ENCODE measurements at places on chromosomes 2 and 18.

DNA sequence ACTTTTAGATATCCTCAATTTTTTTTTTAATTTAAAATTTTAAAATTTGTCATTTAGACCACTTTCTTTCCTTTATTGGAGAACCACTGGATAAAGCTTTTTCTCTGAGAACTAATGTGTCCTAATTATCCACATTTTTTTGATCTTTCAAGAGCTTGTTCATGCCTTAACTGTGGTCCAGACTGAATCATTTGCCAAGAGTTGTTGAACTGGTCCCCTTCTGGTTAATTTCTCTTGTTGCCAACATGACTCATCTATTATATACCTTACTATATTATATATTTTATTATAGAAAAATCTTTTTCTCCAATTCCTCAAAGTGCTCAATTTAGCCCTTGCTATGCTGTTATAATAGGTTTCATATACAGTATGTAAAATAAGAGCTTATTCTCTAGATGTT lies 53.1 kb upstream of the TMEM87B start:
- no peak for DNase-seq

- no peak for DNase-seq
Measured at GRCh38 chr2:19932928-19933327, 31.1 kb upstream of the TTC32 start.

DNA sequence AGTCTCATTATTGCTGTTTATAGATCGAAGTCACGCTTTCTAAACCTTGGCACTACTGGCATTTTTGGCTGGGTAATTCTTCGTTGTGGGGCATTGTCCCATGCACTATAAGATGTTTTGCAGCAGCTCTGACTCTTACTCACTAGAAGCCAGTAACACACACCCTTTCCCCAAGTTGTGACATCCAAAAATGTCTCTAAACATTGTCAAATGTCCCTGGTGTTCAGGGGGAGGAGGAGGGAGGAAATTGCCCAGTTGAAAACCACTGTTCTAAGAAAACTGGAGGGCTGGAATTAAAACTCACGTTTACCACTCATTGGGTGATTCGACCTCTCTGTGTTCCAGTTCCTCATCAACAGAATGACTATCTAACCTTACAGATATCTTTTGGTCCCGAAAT lies 115.7 kb upstream of the KLF7 start:
- no peak for DNase-seq

GRCh38 chr2:197278799-197279763 lies 31.5 kb downstream of the ANKRD44 start:
- no peak for DNase-seq

DNA sequence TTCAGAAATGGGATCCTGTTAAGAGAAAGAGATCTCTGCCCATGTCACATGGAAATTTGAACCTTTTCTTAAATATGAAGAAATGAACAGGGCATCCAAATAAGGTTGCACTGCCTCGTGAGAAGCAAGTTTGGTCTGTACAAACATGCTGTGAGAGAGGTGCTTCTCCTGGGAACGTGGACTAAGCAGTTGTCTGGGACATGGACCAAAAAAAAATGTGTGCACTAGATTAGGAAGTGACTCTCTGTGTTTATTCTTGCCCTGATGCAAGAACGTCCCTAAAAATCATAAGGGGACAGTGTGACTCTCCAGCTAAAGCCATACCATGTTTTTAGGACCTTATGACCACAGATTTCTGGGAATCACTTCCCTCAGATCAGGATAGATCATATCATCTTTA lies 23.7 kb upstream of the GCG start:
- no peak for DNase-seq

- DNase-seq = no peak
Measured at GRCh38 chr18:54033052-54033451, 191.4 kb downstream of the MBD2 start.

GRCh38 chr2:127659408-127660290 lies 13.7 kb downstream of the GPR17 start:
- no peak for DNase-seq

DNA sequence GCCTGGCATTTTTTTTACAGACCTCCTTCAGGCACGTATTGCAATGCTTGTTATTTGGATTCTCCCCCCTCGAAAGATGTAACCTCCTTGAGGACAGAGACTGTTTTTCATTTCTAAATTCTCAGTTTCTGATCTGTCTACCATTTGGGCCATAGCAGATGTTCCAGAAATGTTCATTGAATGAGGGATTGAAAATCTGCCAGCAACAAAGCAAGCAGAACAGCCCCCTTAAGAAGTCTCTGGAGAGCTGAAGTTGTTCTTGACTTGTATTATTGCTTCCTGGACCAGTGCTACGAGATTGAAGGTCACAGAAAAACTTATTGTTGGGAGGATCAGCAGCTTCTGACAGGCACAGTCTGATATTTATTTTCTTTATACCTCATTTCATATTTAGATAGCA lies 355.5 kb downstream of the EPHA4 start:
- no peak for DNase-seq

DNA sequence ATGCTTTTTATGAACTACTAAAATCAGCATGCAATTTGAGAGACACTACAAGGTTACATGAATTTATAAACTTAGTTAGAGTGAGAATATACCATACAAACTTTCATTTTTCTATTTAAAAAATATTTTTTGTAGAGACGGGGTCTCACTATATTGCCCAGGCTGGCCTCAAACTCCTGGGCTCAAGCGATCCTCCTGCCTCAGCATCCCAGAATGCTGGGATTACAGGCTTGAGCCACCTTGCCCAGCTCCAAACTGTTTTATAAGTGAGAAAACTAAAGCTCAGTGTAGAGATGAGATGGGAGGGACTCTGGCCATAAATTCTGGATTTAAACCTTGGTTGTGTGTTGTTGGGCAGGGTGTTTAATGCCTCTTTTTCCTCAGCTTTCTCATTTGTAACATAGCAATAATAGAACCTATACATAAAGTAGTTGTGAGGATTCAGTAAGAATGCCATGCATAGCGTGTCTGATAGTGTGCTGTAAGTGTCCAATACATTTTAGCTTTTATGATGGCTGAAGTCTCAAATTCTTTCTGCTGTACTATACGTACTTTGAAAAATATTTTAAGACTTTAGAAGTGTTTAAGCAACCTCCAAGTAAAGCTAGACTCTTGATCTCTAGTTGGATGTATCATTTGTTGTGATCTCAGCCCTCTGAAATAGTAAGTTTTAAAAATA lies 9.7 kb downstream of the CAB39 start:
- DNase-seq = no peak

DNA sequence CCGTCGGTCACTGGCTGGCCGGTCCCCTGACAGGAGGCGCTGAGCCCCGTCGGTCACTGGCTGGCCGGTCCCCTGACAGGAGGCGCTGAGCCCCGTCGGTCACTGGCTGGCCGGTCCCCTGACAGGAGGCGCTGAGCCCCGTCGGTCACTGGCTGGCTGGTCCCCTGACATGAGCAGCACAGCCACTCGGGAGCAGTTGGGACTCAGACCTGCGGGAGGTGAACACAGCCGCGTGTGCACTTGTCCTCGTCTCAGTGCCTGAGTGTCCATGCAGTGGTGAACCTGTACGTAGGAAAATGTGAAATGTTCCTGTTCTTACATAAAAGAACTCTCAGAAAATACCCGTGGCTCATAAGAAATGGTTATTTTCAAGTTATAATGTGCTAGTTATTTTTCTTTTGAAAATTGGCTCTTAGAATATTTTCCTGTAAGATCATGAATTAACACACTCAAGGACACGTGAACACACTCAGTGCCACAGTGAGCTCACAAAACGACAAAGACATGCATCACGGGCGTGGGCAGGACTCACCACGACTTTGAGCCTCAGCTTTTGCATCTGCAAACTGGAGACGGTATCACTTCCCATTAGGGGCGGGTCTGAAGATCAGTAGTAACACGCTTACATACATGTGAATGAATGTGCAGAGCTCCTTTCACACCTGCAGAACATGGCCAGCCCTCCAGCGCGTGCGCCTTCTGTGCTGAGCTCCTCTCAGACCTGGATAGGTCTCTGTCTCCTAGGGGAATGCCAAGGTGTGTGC lies 21.1 kb upstream of the NFATC1 start:
- DNase-seq = no peak

- no peak for DNase-seq
Measured at GRCh38 chr2:206203331-206203730, 43.6 kb downstream of the EEF1B2 start.

- no peak for DNase-seq
Measured at GRCh38 chr2:135728064-135728743, 13.5 kb upstream of the UBXN4 start.

DNA sequence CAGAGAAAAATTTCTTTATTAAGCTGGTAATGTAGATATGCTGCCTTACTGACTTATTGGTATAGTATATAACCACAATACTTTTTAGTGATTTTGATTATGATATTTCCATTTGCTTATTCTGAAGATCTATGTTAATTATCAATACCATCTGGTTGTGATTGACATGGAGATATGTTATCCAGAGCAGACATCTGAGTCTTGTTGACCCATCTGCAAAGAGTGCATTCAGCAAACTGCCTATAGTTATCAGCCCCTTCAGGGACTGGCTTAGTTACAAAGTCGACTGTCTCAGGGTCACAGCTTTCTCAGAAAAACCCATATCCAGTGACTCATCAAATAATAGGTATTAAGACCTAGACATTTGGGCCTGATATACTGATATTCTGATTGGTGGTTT lies 475.7 kb downstream of the DSC3 start:
- no peak for DNase-seq

DNA sequence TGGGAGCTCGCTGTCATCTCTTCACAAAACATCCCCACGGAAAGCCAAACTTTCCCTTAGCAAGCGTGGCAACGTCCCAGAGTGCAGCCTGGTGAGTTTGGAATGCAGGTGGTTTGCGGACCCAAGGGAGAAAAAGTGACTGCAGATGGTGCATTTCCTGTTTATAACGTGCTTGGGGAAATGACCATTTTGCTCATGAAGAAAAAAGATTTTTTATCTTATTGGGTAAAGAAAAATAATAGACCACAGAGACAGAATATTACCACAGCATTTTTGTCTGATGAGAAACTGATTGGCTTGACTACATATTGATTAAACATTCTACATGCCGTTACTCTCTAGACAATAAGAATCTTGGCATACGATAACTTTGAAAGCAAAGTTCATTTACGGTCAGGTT lies 136.5 kb downstream of the COPS8 start:
- DNase-seq = no peak

DNA sequence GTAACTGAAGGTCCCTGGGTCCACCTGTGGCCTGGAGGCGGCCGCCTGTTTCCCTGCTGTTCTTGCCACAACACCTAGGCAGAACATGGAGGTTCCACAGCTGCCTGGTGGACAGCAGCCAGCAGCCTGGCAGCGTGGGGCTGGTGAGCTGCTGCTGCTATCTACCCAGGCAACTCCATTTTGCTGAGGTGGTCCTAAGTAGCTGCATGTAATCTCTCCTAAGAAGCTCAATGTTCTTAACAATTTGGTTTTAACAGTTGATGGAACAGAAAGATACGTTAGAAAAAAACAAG lies 66.7 kb downstream of the NDUFA10 start:
- DNase-seq = no peak

- peak; percentile 12 for DNase-seq
Measured at GRCh38 chr2:234102112-234102511, 51.6 kb downstream of the SPP2 start.

- DNase-seq = no peak
Measured at GRCh38 chr18:6405237-6406074, 9.3 kb downstream of the L3MBTL4 start.

DNA sequence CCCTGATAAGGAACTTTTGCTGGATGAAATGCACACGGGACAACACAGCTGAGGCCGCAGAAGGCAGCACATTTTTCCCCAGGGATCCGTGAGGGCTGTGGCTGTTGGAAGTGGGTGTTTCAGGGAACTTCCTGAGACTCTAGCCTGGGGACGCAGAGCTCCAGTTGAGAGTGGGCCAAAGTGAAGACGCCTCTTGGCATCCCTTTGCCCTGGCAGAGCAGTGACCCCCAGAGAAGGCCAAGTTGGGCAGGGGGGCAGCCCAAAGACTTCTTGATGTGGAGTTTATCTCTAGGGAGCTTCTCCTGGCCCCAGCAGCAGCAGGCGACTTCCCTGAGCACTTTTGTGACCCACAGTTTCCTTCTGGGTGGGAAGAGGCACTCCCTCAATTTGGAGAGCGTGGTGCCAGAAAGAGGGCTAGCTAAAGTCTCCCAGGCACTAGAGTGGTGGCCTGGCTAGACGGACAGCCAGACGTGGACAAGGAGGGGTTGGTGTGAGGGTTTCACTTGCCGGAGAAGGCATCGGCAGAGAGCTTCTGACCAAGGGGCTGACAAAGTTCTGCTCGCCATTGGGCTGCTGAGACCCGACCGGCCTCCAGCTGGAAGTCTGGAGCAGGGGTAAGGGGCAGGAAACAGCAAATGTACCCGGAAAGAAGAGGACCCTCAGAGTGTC lies 108.8 kb downstream of the ACKR3 start:
- no peak for DNase-seq

- DNase-seq = peak; percentile 62
Measured at GRCh38 chr2:207674826-207675225, 36.6 kb upstream of the CCNYL1 start.

GRCh38 chr2:78992451-78992806 lies 33.1 kb upstream of the REG3G start:
- DNase-seq = peak; percentile 80

DNA sequence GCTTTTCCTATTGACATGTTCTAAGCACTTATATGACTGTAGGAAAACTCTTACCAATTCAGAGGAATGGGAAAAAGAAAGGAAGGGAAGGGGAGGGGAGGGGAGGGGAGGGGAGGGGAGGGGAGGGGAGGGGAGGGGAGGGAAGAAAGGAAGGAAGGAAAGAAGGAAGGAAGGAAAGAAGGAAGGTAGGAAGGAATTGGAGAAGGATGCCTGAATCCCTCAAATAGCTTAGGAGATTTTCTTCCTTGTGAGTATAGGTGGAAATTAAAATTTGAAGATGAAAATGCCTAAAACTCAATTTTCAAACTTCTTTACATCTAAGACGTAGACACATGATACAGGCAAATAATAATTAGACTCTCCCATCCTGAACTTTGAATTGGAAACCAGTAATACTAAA lies 463.1 kb downstream of the SATB2 start:
- DNase-seq = no peak

DNA sequence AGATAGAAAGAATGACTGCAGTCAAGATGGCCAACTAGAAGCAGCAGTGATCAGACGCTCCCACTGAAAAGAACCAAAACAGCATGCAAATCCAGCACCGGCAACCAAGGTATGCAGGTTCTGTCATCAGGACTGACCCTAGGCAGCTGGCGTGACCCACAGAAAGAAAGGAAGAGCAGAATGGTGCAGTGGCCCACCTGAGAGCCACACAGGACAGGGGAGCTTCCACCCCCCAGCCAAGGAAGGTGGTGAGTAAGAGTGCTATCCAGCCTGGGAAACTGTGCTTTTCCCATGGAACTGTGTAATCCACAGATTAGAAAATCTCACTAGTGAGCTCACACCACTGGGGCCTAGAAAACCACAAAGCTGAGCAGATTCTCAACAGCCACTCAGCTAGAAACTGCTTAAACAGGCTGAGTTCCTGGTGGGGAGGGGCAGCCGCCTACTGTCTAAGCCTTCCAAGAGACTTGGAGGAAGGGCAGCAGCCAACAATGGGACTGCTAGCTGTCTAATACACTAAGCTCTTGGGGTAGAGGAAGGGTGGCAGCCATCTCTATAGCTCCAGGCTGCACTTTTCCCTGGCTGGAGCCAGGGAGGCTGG lies 127.9 kb downstream of the EVA1A start:
- DNase-seq = peak; percentile 21

GRCh38 chr2:26504002-26504401 lies 26.1 kb upstream of the OTOF start:
- peak; percentile 21 for DNase-seq

- no peak for DNase-seq
Measured at GRCh38 chr2:37394263-37394662, 49.8 kb downstream of the QPCT start.
